Omental fat pad (tissue), 4 donors: ENCODE measurements at places on chromosomes 3 and 15. TPM values are rescaled to one million over a fixed set of nuclear protein-coding genes. Genes with fewer than 3 reads are reported as not detected.

- DNase-seq = no peak
Measured at GRCh38 chr3:40178012-40178594, 131.4 kb upstream of the EIF1B start.

GRCh38 chr3:15241341-15241740 is 35.3 kb downstream of the CAPN7 start:
- DNase-seq = no peak

DNA sequence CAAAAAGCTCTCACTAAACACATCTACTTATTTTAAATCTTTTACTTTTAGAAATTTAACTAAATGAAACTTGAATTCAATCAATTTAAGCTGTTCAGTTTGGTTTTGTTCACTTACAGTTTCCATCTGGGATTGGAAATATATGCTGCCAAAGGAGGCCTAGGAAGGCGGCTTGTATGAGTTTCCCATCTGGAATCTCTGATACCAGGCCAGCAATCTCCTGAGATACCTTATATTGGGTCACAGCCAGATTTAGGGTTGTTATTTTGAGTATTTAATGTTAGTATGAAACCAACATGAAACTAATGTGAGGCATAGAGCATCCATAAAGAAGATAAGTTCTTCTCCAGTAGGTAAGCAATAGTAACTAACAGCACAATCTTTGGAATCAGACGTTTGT is 94.6 kb downstream of the GMNC start:
- no peak for DNase-seq

- DNase-seq = no peak
Measured at GRCh38 chr15:29690765-29691475, 131.3 kb downstream of the TJP1 start.

DNA sequence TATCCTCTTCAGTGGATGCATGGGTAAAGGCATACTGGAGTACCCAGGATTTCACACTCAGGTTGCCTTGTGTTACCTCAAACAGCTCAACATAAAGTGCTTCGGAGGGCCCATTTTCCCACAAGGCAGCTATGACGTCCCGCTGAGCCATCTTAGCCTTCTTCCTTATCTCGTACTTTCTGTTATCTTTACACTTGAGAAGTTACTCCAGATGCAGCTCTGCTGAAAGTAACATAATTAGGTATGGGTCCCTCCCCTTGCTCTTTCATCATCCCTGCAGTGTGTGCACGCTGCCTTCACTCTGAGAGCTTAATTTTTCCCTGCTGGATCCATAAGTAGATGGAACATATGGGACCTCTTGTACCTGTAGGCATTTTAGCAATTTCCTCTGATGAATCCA is 410.3 kb downstream of the AGBL1 start:
- no peak for DNase-seq

DNA sequence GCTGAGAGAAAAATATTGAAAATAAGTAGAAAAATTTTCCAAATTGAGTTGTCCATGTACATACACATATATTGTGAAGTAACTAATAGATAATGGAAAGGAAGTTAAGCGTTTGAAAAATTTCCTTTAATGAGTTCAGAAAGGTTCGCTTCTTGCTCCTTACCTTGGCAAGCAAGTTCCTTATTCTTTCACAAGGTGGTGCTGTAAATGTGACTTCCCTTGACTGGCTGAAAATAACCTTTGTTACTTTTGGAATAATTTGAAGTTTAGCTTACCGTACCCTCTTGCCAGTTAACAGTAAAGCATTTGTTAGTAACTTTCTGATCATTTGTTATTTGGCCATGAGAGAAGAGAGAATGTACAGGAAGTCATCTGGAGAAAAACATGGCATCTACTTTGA is 41.6 kb downstream of the PYDC2 start:
- DNase-seq = no peak

DNA sequence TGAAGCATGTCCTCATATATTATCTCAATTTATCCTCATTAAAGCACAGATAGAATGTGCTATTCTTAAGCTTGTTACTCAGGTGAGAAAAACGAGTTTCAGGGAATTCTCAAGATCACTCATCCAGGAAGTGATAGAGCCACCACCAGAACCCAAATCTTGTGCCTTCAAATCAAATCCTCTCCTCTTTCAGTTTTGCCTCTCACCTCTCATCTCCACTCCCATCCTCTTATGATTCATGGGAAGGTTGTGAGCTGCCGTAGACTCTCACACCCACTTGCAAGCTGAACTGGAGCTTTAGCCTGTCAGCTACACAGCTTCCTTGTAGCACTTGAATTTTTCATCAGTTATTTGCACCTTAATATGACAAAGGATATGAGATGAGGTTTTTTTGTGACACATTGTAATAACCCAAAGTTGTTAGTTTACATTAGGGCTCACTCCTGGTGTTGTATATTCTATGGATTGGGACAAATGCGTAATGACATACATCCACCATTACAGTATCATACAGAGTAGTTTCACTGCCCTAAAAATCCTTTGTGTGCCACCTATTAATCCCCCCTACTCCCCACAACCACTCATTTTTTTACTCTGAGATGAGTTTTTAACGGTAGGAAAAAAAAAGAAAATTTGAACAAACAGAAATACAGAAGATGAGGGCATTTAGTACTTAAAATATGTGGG is 25.7 kb downstream of the GPR15 start:
- DNase-seq = no peak

DNA sequence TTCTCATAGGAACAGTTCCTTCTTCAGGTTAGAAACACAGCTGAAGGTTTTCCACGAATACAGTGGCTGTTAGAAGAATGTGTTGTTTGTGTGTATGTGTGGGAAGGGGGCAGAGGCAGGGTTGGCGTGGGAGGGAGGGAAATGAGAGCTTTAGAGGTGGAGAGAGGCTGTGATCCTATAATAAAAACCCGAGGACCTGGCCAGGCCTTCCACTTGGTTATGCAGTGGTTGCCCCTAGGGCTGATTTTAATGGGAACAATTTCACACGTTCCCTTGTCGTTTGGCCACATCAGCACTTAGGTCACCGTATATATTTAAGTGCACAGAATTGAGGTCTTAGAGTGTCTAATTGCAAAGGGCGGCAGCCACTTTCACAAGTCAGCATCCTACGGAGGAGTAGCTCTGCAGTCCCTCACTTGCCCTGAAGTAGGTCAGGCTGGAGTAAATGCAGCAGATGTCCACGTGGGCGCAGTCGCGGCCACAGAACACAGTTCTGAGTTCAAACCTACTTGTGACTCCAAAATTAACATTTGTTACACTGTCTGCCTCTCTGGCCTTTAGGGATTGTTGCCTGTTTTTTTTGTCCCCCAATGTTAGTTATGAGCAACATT is 85.6 kb downstream of the PDCD6IP start:
- DNase-seq = no peak

DNA sequence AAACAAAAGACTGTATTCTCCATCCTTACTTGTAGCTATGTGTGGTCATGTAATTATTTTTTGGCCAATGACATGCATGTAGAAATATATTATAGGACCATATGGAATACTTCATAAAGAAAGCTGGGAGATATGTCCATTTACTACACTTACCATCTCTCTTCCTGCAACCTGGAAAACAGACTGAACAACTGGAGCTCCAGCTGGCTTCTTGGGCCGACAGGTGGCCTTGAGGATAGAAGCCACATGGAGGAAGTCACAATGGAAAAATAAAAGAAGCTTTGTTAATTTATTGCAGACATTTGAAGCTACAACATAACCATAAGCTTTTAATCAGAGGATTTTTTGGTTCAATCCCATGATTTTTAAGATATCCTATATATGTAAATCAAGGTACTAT is 167.9 kb upstream of the CBLB start:
- no peak for DNase-seq

GRCh38 chr3:11289864-11290263 is 17.7 kb downstream of the ATG7 start:
- no peak for DNase-seq

GRCh38 chr3:141051443-141052200 is 475 bp downstream of the SPSB4 start:
- DNase-seq = no peak

DNA sequence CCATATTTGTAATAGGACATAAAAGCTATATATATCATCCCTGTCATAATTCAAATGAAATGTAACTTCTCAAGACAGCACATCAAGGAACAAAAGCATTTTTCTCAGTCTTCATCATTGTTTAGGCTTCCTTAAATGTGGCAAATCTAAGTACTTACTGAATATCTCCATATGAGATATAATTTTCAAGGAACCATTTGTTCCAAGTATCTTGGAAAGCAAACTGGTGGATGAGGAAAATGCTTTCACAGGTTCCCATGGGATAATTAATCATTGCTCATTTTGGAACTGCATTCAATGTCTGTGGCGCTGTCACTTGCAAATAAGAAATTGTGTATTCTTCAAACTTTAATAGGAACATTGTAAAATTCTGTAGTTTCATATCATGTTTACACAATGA is 52.6 kb upstream of the ZNF385D start:
- no peak for DNase-seq

GRCh38 chr3:135964160-135964955 is 1.2 kb upstream of the PPP2R3A start:
- no peak for DNase-seq

- DNase-seq = no peak
Measured at GRCh38 chr15:67480741-67481140, 40.2 kb upstream of the C15orf61 start.

Gene GOLGA6A
- not detected for total RNA-seq

Gene MYRIP
- total RNA-seq = 9.6 TPM

Gene KNG1
- not detected for total RNA-seq

Gene GABRA5
- total RNA-seq = not detected

Gene IL17RD
- 6.4 TPM for total RNA-seq

Gene ZMYND10
- total RNA-seq = 0.28 TPM

Gene SNTN
- total RNA-seq = not detected
